ENCODE measurements at places on chromosomes 5 and 9.

- DNase-seq, result no peak
Measured at GRCh38 chr9:135616619-135617537, 22.5 kb downstream of the GLT6D1 start.

GRCh38 chr9:97176206-97176605, 131.3 kb upstream of the CCDC180 start:
- DNase-seq, result no peak

DNA sequence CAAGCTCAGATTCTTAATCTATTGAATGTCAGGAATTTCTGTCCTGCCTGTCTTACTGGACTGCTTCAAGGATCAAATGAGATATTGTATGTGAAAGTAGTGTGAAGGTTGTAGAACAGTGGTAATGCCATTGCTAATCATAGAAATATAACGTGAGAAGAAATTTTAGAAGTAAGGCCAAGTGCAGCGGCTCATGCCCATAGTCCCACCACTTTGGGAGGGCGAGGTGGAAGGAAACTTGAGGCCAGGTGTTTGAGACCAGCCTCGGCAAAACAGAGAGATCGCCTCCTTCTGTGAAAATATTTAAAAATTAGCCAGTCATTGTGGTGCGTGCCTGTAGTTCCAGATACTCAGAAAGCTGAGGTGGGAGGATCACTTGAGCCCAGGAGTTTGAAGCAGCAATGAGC, 5.1 kb upstream of the HSPA5 start:
- no peak for DNase-seq

GRCh38 chr5:63152871-63153270, 574.3 kb downstream of the LRRC70 start:
- no peak for DNase-seq

DNA sequence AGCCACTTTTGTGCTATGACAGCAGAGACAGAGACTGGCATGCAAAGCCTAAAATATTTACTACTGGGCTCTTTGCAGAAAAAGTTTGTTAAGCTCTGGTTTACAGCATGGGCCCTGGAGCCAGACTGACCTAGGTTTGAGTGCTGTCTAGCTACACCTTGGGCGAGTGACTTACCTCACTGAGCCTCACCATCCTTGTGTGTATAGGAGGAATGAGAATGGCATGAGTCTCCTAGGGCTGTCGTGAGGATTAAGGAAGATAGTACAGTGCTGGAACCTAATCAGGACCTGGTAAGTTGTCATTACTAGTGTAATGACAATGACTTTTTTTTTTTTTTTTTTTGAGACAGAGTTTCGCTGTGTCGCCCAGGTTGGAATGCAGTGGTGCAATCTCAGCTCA, 65.2 kb downstream of the MSX2 start:
- DNase-seq, result no peak

GRCh38 chr9:31393240-31393639, 991.2 kb upstream of the ACO1 start:
- DNase-seq, result no peak

DNA sequence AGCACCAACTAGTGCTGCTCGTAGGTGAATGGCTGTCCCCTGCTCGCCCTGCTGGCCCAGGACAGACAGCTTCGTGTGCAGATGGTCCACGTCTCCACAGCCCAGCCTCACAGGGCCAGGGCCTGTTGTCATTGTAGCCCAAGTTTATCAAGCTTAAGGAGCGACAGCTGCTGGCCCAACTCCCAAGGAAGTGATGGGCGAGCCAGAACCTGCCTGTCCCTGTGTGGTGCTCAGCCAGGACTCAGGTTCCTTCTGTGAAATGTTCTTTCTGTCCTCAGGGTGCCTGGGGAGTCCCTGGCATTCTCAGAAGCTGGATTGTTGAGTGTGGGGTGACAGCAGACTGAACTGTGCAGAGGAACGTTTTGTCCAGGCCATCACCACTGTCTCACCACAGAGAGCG, 16.4 kb downstream of the TRIP13 start:
- DNase-seq, result no peak

DNA sequence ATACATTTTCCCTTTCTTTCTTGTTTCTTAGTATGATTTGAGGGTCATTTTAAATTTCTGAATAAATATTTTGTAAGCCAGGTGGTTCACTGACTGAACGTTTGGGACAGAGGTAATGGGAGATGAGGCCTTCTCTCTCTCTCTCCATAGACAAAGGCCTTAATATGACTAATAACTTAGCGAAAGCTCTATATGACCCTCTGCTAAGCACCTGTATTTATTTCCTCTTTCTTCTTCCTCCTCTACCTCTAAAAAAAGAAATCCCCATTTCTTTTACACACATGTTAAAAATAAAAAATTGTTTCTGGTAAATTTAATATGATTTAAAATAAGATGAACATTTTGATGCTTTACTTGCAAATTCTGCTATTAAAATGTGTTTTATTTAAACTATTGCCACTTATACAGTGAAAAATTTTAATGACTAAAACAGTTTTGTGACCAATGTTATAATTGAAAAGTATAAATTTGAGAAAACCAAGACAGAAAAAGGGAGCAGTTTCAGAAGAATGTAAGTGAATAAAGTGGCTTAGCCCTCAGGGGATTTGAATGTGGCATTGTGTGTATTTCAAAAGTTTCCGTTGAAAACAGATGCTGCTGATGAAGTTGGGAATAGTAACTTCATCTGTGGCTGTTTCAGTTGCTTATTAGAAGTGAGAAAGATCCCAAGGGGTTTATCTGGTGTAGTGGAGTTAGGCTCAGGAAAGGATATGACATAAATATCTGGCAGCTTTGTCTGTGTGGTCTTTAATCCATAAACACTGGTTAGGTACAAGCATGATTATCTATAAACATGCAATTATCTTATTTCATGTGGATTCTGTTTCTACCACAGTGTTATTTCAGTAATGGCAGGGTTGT, 128.6 kb upstream of the GRHPR start:
- DNase-seq, result no peak

DNA sequence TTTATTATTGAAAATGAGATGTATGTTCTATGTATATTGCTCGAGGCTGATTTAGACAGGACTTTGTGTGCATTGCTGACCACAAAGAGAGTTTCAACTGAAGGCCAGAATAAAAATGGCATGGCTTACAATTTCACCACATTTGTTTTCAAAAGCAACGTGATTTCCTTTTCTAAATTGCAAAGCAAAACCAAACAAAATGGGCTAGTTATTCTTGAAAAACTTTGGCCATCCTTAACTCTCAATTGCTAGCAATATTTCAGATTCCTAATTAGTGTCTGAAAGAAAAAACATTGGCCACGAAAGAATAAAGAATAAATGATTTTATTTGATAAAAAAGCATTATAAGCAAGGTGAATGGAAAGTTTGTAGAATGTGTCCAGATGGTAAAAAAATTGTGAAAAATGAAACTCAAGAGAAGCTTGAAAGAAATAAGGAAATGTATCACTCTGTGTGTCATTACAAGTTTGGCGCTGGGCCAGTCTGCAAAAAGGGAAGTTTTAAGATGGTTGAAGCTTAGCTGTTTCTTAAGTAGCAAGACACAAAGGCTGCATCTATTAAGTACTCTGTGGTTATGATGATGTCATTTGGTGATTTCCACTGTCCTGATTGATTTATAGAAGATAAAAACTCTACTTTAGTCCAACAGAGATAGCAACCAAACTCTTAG, 89.2 kb upstream of the PRLR start:
- DNase-seq, result no peak

DNA sequence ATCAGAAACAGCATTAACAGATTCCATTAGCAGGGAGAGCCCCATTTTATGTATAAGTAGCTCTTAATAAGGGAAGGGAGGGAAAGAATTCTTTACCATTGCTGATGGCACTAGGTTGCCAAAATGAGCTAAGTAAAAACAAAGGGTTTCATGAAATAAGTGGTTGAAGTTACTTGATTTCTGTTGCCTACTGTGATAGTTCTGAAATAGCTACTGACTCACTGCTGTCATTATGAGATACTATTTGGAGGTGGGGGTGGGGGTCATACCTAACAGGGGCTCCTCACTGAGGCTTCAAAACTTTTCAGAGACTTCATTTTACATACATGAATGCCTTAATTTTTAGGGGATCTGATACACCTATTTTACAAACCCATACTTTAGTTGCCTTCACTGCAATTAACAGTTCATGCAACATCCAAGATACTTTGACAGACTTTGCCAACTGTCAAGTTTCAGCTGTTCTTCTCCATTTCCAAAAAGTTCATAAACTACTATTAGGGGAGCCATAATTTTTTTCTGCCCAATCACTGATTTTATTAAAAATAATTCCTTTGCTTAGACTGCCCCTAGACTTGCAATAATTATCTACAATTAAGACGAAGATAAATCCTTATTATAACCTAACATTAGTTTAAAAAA, 4.6 kb downstream of the HOMER1 start:
- no peak for DNase-seq

GRCh38 chr5:170570476-170570875, 66.7 kb downstream of the KCNIP1 start:
- DNase-seq, result no peak

GRCh38 chr9:89215342-89215741, 36.7 kb upstream of the SHC3 start:
- DNase-seq, result no peak

DNA sequence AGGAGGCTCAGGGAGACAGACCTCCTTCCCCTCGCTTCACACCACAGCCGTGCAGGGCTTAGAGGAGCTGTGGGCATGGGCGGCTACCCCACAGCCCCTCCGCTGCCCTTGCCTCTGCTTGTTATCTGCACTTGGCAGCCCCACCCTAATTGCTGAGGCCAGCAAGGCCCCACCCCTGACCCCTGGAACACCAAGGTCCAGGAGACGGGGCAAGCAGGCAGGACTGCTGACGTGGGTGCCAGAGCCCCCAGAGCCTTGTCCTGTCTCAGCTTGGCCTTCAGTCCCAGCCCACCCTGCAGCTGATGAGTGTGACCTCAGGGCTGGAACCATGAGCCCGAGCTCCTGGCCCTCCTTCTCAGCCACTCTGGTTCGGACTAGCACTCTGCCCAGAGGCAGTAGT, 29.1 kb upstream of the NEURL1B start:
- DNase-seq, result no peak

GRCh38 chr5:102911973-102912372, 156.9 kb downstream of the PAM start:
- no peak for DNase-seq

GRCh38 chr9:124428751-124429529, 13.7 kb upstream of the PSMB7 start:
- DNase-seq, result no peak

DNA sequence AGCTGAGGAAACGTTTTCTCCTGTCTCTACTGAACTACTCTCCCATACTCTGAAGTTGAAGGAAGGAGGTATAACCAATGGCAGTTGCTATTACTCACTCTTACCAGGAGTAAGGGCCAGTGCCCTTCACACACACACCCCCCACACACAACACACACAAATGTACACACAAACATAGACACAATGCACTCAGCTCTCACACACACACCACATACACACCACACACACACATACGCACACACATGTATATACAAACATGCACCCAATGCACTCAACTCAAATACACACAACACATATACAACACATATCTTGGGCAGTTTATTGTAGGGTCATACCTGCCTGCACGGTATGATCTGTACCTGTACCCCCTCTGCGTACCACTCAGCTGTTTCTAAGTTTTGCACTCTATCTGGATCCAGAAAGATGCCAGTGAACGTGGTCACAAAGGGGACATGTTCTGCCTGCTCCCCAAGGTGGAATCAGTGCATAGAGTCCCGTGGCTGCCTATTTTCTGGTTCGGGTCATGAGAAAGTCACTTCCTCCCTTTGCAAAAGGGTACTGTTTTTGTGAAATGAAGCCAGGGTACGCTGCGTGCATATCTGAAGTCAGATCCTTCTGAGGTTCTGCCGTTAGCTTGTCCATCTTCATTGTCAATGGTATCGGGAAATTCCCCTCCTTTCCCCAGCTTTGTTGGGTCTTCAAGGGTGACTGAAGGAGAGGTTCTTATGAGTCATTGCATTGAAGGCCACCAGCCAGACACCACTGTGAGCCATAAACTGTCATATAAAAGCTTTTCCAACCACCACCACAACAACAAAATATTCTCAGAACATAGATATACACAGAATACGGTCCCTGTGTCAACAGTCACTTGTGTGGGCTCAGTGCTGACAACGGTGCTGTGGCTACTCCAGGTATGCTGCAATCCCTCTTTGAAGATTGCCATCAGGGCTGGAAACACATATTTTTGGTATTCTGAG, 131.9 kb downstream of the UGCG start:
- DNase-seq, result peak; percentile 68

DNA sequence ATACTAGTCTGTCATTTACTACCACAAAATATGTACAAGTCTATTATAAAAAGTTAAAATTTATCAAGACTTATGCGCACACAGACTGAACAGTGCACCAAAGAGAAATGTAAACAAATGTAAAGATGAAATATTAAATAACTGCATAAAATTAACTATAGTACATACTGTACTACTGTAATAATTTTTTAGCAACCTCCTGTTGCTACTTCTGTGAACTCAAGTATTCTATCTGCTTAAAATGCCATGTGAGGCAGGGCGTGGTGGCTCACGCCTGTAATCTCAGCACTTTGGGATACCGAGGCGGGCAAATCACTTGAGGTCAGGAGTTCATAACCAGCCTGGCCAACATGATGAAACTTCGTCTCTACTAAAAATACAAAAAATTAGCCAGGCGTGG, 13.8 kb upstream of the ISOC1 start:
- DNase-seq, result no peak

GRCh38 chr9:125681086-125681622, 25.9 kb downstream of the MAPKAP1 start:
- DNase-seq, result no peak

- no peak for DNase-seq
Measured at GRCh38 chr5:160523502-160524163, 102.0 kb downstream of the PTTG1 start.

GRCh38 chr5:141672841-141673813, 8.9 kb downstream of the ARAP3 start:
- DNase-seq, result no peak

DNA sequence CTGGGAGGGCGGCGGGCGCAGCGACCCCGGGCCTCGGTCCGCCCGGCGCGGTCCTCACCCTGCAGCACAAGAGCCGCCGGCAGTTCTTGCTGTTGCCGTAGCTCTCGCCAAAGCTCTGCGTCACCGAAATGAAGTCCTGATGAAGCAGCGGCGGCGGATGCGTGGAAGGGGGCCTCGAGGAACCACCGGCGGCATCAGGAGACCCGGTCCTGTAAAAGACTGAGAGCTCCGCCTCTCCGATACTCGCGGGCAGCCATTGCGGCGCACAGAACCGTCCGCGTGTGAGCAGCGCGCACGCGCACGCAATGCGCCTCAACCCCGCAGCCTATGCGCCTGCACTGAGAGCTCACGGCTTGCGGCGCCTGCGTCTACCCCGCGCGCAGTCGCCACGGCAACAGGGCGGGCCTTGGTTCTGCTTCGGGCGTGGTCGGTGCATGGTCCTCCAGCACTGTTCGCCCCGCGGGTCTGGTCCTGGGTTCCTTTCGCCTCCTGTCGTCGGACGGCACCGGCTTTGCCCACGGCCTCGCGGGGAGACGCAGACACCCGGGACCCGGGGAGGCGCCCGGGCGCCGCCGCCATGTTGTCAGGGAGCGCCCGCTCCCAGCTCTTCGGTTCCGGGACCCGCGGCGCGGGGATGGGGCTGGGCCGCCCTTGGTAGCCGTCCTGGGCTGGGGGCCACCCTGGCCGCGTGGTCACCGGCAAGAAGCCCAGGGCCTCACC, 9.3 kb upstream of the GRIN1 start:
- DNase-seq, result peak; percentile 97
